Dorsolateral prefrontal cortex (tissue), 122 donors: ENCODE measurements at places on chromosomes 4 and X. TPM values are rescaled to one million over a fixed set of nuclear protein-coding genes. Genes with fewer than 3 reads are reported as not detected.
A peak's percentile ranks its signal among the peaks of the same experiment; 100 is the strongest.

The FOXR2 gene
- total RNA-seq = not detected

The FAM13A gene
- 102 TPM for total RNA-seq

The SPATA4 gene
- total RNA-seq = 1.1 TPM

The PCDH19 gene
- total RNA-seq = 20.6 TPM

The MID2 gene
- total RNA-seq = 15.2 TPM

The MTHFD2L gene
- total RNA-seq = 24.6 TPM

DNA sequence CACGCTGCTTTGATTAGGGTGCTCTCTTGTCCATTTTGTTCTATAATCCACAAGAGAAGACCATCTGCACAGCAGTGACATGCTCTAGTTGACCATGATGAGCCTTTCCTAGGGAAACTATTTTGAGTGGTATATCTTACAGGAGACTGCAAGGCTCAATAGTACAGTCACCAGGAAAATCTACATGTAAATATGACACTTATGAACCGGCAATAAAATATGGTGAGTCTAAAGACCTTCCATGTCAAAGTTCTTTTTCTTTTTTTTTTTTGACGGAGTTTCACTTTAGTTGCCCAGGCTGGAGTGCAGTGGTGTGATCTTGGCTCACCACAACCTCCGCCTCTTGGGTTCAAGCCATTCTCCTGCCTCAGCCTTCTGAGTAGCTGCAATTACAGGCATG, 103.7 kb downstream of the MGST2 start:
- no peak for DNase-seq

- DNase-seq = no peak
These were observed 141.0 kb upstream of the FAM47C start for GRCh38 chrX:36867143-36867542.

- DNase-seq = no peak
These were observed 2.5 kb upstream of the LNX1 start for GRCh38 chr4:53593765-53594164.

DNA sequence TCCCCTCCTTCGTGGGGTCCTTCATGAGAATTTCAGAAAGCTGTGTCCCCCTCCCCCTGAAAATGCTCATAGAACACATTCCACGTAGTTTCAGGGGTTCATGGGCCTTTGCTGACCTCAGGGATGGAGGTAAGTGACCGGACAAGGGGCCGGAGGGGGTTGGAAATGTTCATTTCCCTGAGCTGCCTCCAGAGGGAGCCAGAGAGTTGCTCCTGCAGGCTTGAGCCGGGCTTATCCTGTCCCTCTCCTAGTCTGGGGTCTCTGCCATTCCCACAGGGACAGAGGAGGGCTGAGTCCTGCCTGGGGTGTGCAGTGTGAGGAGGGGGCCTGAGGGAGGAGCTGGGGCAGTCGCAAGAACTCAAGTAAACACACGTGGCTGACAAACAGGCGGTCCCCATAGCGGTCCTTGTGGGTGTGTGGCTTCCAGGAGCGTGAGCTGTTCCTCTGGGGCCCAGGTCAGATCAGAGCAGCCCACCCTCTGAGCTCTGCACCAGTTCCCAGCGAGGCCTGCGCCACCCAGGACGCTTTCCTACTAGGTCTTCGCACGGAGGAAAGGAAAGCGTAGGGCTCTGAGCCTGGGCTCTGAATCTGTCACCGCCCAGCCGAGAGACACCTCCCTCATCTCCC, 62.5 kb downstream of the WFS1 start:
- no peak for DNase-seq

DNA sequence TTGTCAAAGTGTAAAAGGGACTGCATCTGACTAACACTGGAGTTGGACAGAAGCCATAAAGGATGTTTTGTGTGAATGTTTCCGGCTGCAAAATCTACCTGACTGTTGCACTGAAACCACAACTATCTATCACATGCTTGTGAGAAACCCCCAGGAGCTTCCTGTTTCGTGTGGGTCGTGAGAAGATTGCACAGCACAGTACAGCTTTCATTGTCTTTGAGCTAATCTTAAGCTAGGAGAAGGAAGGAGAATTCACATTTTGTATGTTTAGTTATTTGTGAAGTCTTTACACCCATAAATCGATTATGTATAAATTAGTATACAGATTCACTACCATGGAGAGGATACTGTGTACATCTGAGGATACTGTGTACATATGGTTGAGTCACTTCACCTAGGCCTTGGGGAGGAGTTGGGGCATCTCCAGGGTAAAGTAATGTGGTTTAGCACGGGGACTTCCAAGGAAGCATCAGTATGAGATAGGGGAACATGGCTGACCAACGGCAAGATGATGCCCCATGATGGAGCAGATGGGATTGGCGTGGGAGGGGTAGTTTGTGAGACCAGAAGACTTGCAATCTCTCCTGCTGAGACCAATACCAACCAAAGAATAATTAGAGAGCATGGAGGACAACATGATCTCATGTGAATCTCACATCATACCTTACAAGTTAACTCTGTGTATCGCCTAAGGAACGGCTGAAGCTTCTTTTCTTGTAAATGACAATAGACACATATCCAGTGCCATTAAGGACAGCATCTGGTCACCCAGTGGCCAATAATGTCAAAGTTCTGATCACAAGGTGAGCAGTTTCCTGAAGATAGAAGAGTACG, 43.1 kb upstream of the FAM9C start:
- no peak for DNase-seq

DNA sequence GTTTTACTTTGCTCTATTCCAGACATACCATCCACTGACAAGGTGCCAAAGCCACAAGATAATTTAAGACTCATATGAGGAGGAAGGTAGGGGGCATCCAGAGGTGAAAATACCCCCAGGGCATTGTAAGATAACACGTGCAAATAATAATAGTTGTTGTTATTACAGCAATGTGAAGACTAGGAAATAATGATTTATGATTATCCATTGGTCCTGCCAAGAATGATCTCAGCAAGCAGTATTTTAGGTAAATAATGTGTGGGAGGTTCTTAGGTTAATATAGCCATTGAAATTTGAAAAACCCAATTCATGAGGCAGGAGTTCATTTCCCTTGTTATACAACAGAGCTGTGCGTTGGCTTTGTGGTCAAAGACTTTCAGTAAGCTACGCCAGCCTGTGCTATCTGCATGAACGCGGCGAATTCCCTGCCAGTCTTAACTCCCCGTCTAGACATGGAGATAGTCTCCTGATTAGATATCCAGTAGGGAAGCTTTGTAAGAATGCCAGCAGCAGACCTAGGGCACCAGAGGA, 47.2 kb upstream of the MXRA5 start:
- DNase-seq = no peak

GRCh38 chrX:25020905-25021449, 5.2 kb upstream of the ARX start:
- no peak for DNase-seq

- peak; percentile 26 for DNase-seq
These were observed 643 bp downstream of the SRP72 start for GRCh38 chr4:56468097-56468422.

- DNase-seq = no peak
These were observed 75.5 kb downstream of the CASP3 start for GRCh38 chr4:184573701-184574100.

DNA sequence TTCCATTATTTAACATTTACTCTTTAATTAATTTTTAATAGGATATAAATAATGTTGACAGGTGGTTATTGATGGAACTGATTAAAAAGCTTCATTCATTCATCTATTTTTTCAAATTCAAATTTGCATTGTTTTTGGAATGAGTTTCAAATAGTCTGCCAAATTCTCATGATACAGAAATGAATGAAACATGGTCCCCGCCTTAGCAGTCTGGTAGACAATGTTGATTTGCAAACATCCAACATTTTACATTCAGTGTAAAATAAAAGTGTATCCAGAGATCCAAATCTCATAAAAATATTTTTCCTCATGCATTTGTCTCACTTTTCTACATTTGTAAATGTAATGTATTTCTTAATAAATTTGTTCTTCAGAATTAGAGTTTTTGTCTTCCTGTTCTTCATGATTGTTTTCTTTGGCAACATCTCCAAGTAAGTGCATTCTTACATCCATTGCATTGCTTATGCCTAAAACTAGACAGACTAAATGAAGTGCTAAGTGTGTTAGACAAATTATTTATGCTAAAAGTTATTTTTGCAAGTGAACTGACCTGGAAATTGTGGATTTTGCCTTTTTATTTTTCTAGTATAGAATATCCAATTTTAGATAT, 142.3 kb downstream of the PCDH18 start:
- DNase-seq = no peak

GRCh38 chrX:120310861-120311726, at the start of gene TMEM255A:
Gene TMEM255A, minus strand, starts transcription at chrX:120311461. Its CDS starts 152 bp downstream, at chrX:120311309.
- DNase-seq = no peak

DNA sequence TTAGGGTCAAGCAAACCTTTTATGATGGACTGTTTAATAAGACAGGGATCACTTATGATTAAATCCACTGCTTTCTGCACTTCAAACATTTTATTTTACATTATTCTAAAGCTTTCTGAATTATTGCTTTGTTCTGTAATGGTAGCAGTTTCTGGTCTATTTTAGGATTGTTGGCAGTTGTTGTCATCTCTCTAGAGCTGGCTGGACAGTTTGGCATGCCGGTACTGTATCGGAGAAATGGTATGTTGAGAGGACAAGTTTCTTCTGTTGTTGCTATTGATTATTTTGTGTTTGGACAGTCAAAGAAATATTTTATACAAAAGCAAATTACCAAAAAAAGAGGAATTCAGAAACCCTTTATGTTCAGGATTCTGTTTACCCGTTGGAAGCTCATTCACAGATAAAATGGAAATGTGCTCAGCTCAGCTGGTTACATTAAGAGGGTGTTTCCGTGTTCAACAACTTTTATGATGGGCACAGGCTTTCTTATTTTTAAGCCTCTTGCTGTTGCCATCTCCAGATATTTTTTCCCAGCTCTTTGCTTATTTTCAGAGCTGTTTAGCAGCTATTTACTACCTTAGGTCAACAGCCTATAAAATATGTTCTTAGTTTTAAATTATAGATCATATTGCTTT, 214.6 kb upstream of the IGFBP7 start:
- DNase-seq = no peak

- no peak for DNase-seq
These were observed 43.1 kb upstream of the ZCCHC12 start for GRCh38 chrX:118780509-118780908.

DNA sequence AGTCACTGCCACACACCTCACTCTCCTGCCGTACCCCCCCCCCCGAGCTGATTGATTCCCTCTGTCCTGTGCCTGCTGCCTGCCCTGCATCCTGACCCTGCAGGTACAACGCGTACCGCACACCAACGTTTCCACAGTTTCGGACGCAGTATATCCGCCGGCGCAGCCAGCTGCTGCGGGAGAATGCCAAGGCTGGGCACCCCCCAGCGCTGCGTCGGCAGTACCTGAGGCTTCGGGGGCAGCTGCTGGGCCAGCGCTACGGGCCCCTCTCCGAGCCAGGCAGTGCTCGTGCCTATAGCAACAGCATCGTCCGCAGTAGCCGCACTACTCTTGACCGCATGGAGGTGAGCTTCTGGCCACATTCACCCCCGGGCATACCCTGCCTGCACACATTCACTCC, 1.3 kb downstream of the WDR13 start:
- DNase-seq = no peak

DNA sequence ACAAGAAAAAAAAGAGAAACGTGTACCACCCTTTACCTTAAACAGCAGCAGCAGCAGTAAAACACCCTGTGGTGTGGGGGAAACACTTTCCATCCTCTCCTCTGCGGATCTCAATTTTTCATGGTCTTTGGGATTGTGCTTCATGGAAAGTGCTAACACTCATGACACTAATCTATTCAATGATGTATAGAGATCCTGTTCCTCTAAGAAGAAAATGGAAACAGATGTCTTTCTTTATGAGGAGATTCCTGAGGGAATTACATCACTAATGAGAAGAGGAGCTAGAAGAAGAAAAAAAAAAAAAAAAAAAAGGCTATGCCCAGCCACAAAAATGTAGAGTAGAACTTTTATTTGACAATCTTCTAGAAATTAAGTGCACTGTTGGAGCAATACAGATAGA, 62.9 kb upstream of the NDST3 start:
- DNase-seq = no peak

- DNase-seq = no peak
These were observed 238.4 kb upstream of the TEX13A start for GRCh38 chrX:105458846-105459245.

- DNase-seq = no peak
These were observed 345.3 kb upstream of the TENM3 start for GRCh38 chr4:181897935-181898334.

DNA sequence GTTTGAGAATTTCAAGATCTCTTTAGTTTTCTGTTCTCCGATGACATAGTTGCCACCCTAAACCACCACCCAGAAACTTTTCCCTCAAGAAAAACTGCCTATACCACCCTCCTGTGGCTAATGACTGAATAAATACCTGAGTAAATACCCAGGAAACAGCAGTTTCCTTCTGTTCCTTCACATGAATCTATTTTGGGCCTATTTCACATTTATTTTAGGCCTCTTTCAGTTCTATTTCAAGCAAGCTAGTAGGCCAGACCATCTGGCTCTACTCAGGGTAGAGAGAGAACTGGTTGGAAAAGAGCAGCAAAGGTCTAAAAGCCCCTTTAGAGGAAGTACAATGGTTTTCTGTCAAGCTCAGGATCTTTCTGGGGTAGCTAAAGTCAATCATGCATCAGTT, 23.4 kb downstream of the ARHGEF9 start:
- DNase-seq = no peak

GRCh38 chr4:105453550-105454205, 20.2 kb downstream of the PPA2 start:
- DNase-seq = no peak

DNA sequence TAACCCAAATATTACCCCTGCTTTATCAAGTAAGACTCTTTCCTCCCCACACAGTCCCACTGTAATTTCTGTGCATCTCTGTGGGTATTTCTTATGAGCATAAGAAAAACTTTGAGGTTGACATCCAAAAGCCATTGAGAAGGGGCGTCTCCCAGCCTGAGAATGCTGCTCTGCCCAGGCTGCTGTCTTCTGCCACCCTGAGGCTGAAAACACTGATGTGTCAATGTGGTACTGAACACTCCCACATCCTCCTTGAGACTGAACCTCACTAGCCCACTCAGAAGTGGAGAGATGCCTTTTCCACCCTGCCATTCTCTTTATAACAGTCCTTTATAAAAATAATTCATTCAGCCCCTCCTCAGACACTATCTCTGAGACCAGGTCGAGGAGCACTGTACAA, 120.8 kb downstream of the SMIM20 start:
- no peak for DNase-seq

- DNase-seq = no peak
These were observed 33.0 kb upstream of the CPLX1 start for GRCh38 chr4:858831-859451.

- no peak for DNase-seq
These were observed 8.3 kb downstream of the EFNB1 start for GRCh38 chrX:68837119-68837518.

DNA sequence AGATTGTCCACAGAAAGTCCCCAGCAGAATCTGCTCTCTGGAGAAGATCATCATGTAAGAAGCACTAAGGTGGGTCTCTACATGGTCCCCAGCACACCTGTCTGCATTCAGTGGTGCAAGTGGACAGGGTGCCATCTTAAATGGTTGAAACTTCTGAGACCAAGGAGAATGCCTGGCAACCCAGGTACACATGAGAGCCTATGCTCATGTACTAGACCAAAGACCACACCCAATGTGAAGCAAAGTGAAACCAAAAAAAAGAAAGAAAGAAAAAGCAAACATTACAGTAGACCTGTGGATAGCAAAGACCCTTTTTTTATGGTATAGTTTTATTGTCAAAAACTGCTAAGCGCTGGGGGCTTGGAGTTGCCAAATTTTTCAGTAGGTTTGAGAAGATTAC, 15.0 kb downstream of the CD40LG start:
- DNase-seq = no peak
